ENCODE measurements at places on chromosomes 2 and 18.

DNA sequence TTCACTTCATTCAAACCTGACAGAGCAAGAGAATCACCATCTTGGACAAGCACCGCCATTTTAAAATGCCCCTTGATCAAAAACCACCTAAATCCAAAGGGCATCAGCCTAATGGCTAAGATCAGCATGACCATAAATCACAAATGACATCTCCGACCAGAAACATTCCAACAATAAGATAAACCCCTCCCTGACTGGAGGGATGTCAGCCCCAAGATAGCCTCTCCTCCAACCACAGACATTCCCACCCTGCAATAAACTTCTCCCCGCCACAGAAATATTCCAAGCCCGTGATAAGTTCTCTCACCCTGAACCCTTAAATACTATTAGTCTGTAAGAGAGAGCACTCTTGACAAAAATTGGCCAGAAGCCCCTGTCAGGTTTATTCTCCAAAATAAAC is 21.6 kb upstream of the LYPD1 start:
- no peak for DNase-seq

- no peak for DNase-seq
Observed at GRCh38 chr2:203623096-203623495, 83.3 kb upstream of the CD28 start.

GRCh38 chr18:56034949-56035348 is 447.0 kb upstream of the TCF4 start:
- DNase-seq = no peak

DNA sequence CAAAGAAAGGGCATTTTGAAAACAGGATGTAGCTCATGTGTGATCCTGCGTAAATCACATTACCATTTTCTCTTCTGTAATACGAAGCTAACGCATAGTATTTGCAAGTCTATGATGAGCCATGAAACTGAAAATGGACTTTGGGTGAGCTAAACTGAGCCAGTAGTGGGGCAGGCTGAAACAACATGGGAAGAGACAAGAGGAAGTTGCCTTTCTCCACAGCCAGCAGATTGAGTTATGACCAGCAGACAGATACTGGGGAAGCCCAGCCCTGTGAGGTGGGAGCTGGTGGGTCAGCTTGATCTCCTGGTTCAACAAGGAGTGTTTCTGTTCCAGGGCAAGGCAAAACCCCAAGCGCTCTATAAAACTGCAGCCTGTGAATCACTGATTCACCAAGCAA is 11.8 kb downstream of the CYRIA start:
- no peak for DNase-seq

- no peak for DNase-seq
Observed at GRCh38 chr2:54952978-54953456, 97.2 kb downstream of the RTN4 start.

- no peak for DNase-seq
Observed at GRCh38 chr18:68928762-68929675, 131.1 kb downstream of the CCDC102B start.

GRCh38 chr2:158174495-158174894 is 72.8 kb downstream of the UPP2 start:
- DNase-seq = no peak

DNA sequence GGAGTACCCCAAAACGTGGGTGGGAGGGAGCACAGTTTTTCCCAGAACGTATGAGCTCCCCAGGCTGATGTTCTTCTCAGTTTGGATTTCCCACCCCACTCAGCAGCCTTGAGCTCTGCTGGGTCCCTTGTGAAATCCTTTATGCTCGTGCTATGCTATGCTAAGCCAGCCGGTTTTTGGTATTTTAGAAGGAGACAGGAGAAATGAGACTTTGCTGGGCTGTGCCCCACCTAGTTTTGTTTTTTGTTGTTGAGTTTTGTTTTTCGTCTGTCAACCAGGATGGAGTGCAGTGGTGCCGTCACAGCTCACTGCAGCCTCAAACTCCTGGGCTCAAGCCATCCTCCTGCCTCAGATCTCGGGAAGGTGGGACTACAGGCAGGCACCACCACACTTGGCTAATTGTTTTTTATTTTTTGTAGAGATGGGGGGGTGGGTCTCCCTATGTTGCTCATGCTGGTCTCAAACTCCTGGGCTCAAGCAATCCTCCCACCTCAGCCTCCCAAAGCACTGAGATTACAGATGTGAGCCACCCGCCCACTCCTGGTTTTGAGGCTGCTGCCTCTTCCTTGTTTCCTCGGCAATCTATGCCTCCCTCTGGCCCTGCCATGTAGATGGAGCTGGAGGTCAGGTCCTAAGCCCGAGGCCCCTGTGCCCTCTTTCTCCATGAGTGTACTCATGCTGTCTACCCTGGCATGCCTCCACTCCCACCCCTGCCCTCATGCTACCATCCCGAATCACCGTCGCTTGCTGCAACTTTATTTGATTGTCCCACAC is 17.5 kb upstream of the MGAT4A start:
- no peak for DNase-seq

- no peak for DNase-seq
Observed at GRCh38 chr18:40292985-40293710, 1661.9 kb upstream of the PIK3C3 start.

- no peak for DNase-seq
Observed at GRCh38 chr2:174970092-174970491, 35.1 kb downstream of the CHN1 start.

- DNase-seq = no peak
Observed at GRCh38 chr18:59878644-59879043, 21.2 kb upstream of the PMAIP1 start.

DNA sequence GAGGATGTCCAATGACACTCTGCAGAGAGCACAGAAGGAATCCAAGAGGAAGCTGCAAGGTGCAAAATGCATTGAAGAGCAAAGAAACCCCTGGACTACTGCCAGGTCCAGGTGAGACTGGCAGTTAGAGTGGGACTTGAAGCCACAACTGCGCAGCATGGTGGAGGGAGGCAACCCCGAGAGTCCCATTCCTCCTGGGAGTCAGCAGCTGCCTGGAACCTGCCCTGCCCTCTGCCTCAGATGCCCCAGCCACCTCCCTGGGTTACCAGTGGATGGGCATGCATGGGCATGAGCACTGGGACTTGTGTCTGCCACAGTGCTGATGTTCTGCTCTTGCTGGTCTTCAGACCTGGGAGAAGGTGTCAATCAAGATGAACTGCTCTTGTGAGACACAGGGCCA is 43.2 kb downstream of the ANKMY1 start:
- no peak for DNase-seq

- no peak for DNase-seq
Observed at GRCh38 chr2:67394734-67395133, 2.4 kb upstream of the ETAA1 start.
